ENCODE measurements at places on chromosomes 2 and 18.

- no peak for DNase-seq
These were observed 20.2 kb downstream of the PROKR1 start for GRCh38 chr2:68663371-68664156.

DNA sequence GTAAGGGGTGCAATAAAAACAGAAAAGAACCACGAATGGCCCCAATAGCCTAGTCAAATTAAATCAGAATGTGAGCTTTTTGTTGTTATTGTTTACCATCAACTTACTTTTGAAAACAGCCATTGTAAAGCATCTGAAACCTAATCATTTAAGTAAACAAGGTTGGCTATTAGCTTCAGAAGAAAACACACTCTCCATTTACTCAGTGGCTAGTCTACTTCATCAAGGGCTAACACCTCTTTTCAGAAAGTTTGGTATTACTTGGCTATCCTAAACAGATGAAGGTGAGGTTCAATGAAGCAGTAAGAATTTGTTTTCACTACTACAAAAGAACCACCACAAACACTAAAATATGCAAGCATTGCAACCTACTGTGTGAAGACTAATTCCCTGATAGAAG, 398.0 kb downstream of the CDH2 start:
- no peak for DNase-seq

GRCh38 chr18:73043611-73044010, 175.8 kb upstream of the NETO1 start:
- DNase-seq = no peak

GRCh38 chr18:68928762-68929675, 131.1 kb downstream of the CCDC102B start:
- DNase-seq = no peak

DNA sequence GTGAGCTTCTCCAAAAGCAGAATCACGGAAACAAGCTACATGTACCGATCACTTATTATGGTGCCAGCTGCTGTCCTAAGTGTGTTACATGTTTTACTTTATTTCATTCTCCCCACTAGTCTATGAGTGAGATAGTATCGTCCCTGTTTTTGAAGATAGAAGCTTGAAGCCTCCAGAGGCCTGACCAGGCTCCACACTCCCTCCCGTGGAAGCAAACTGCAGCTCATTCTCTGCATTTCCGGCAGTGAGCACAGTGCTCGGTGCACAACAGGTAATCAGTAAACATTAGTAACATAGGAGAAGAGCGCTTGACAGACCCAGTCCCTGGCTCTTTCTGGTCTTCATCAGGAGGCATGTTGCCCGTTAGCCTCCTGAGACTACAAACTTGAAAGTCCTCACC, 72.9 kb downstream of the ZBTB7C start:
- no peak for DNase-seq

Measured in right cardiac atrium (tissue), 5 donors.